ENCODE measurements at places on chromosomes 7 and 10.

GRCh38 chr10:83880252-83880791 lies 259.0 kb upstream of the GHITM start:
- no peak for DNase-seq

DNA sequence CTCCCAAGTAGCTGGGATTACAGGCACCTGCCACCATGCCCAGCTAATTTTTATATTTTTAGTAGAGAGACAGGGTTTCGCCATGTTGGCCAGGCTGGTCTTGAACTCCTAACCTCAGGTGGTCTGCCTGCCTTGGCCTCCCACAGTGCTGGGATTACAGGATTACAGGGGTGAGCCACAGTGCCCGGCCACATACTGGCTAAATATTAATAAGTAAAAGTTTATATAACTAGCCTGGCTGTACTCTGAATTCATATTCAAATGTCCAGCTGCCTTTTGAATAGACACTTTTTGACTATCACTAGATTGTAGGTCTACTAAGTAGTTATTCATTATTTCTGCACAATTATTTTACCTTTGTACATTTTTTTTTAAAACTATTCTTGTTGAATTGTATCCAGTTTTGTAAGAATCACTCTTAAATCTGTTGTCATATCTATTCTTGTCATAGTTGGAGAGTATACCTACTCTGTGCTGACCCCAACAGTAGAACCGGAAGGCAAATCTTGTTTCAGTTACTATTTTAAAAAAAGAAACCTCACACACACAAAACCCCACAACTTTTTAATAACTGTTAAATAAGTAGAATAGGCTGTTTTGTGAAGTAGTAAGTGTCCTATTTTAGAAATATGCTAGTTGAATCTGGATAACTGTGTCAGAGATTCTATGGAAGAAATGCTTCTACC lies 29.6 kb downstream of the MINPP1 start:
- DNase-seq = no peak

- no peak for DNase-seq
These were observed 148.8 kb downstream of the FAM107B start for GRCh38 chr10:14625765-14626525.

DNA sequence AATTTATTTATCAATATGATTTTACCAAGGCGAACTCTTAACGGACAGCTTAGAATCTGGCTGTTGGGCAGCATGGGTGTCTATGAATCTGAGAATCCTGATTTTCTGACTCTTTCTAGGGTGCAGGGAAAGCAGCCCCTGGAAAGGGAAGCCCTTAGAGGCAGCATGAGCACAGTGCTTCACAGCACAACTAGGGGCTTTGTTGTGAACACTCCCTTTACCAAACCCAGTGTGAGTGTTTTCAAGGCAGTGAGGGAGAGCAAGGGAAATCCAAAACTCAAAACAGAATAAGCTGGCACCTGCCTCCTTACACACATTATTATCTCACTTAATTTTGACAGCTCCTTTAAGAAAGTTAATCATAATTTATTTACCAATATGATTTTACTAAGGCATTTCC lies 116.3 kb upstream of the CSTF2T start:
- DNase-seq = no peak

DNA sequence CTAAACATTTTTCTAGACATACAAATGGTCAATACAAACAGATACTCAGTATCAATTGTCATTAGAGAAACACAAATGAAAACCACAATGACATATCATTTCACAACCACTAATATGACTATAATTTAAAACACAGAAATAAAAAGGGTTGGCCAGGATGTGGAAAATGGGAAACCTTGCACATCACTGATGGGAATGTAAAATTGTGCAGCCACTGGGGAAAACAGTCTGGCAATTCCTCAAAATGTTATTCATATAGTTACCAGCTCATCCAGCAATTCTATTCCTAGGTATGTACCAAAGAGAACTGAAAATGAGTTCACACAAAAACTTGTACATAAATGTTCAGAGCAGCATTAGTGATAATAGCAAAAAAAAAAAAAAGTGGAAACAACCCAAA lies 106.1 kb upstream of the LRRTM3 start:
- DNase-seq = no peak

DNA sequence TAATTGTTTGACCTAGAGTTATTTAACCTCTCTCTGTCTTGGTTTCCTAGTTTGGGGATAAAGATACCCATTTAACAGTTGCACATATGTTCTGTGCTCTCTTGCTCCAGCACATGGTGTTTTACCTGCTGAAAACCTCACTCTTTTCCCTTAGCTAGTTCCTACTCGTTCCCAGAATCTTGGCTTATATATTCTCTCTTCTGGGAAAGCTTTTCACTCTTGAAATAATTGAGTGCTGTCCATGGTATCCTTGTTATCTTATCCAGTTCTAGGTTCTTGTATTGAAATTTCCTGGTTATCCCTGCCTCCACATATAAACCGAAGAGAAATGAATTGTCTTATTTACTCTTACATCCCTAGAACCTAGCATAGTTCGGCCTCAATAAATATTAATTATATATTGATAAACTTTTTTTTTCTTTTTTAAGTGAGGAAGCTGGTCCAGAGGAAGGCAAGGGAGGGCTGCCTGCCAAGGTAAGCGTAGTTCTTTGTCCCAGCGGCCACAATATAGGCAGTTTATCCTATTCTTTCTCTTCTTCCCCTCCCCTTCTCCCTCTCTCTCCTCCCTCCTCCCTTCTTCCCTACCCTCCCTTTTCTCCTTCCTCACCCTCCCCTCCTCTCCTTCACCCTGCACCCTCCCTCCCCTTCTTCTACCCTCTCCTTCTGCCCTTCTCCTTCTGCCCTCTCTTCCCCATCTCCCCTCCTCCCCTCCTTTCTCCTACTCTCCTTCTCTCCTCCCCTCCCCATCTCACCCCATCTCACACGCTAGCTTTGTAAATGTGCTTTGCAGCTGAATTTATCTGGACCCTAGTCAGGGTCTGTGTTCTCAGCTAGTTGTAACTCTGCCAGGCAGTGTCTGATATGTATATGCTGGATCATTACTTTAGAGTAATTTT lies 7.9 kb downstream of the WEE2 start:
- DNase-seq = no peak

DNA sequence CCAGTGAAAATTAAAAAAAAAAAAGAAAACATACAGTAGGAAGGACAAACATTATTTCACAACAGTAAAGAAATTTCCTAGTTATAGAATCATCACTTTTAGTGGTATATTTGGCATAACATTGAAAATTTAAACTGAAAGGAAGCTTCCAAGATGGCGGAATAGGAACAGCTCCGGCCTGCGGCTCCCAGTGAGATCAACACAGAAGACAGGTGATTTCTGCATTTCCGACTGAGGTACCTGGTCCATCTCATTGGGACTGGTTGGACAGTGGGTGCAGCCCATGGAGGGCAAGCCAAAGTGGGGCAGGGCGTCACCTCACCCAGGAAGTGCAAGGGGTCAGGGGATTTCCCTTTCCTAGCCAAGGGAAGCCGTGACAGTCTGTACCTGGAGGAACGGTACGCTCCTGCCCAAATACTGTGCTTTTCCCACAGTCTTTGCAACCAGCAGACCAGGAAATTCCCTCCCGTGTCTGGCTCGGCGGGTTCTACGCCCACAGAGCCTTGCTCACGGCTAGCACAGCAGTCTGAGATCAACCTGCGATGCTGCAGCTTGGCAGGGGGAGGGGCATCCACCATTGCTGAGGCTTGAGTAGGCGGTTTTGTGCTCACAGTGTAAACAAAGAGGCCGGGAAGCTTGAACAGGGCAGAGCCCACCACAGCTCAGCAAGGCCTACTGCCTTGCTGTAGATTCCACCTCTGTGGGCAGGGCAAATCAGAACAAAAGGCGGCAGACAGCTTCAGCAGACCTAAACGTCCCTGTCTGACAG lies 19.4 kb downstream of the PON3 start:
- DNase-seq = no peak

- DNase-seq = no peak
These were observed 22.2 kb downstream of the SP4 start for GRCh38 chr7:21450076-21450475.

GRCh38 chr7:1664711-1665548 lies 5.1 kb upstream of the ELFN1 start:
- DNase-seq = peak; percentile 21

GRCh38 chr7:124959676-124960075 lies 30.1 kb upstream of the POT1 start:
- DNase-seq = no peak

GRCh38 chr10:818010-818409 lies 113.5 kb downstream of the LARP4B start:
- DNase-seq = no peak

GRCh38 chr7:158324397-158325360 lies 262.9 kb downstream of the PTPRN2 start:
- DNase-seq = no peak

DNA sequence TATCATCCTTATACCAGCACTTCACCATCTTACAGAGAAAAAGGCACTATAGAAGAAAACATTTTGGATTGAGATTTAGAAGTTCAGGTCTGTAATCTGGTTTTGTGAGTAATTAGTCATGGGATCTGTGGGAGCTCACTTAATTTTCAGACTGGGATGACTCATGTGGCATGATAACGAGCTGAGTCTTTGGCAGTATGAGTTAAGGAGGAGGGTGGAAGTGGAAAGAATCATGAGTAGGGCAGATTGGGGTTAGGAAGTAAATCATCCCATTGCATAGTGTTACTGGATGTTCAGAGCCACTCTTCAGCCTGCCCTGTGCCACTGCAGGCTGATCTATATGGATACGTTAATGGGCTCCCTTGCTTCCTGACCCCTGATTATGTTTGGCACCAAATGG lies 64.9 kb downstream of the ZNF92 start:
- no peak for DNase-seq

DNA sequence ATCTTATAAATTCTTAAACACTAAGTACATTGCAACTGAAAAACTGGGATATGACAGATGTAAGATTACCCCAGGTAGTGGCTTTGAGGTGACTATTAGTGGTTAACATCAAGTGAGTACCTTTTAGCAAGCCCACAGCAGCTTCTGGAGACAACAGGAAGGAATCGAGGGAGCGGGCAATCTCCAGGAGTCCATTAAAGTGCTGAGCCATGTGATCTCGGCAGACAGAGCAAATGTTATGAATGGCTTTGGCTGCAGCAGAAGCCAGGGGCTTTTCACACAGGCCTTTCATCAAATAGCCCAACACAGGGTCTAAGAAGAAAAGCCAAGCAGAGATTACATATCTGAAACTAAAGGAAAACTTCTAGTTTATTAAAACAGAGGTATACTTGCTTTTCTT lies 48.9 kb downstream of the IRF5 start:
- DNase-seq = no peak

- no peak for DNase-seq
These were observed 121.5 kb upstream of the PRR15 start for GRCh38 chr7:29442146-29442545.

- DNase-seq = no peak
These were observed 571.1 kb downstream of the IPMK start for GRCh38 chr10:57696641-57697040.

GRCh38 chr7:69768986-69769595 lies 170.8 kb downstream of the AUTS2 start:
- no peak for DNase-seq

DNA sequence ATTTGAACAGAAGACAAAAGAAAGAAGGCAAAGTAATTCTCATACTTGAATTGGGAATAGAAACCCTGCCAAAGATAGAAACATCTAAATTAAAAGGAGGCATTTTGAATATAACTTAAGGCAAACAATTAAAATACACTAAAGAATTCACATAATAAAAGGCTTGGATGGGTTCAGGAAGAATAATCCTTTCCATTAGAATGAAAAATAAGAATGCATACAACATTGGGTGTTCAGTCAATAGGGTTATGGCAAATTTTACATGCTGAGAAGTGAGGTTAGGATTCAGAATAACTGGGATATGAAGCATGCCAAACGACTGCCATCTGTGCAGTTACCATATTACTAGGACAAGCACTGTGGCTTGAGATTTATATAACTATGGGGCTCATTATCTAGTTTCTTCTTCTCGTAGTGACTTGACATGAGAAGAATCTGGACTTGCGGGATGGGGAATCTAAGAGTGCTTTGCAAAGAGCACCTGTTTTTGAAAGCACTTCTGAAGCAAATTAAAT lies 326.5 kb downstream of the THSD7A start:
- no peak for DNase-seq

GRCh38 chr10:2300231-2300630 lies 562.9 kb upstream of the ADARB2 start:
- no peak for DNase-seq

DNA sequence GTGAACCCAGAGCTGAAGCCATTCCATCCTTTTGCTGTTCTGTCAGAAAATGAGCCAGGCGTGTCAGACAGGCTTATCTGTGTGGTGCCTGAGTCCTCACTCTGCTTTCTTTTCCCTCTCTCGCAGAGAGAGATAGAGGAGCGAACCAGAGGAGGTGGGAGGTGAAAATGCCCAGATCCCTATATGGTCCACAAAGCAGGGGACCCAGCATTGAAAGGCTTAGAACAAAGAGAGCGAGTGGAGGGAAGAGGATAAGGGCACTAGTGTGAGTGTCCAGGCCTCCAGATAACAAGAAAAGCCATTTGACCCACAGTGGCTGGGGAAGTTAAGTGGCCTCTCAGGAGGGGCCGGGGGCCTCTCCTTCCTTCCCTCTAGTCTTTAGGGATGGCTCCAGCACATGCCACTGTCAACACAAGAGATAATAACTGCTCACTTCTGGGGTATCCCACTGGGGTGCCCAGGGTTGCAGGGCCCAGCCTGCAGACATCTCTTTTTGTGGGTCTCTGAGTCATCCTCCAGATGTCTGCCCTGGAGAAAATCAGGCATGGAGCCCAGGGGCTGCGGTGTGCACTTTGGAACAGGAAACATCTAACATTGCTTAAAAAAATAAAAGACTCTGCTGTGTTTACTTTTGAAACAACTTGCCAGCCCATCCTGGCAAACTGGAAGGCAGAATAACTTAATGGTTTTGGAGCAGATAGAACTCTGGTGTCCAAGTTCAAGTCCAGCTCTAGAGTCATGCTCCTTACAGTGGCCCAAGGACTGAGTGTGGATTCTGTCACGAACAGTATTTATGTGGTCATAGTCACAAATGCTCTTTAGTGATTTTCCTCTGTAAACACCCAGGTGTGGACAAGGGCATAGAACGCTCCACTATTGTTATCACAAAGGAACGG lies 189.5 kb downstream of the CXCL12 start:
- no peak for DNase-seq

DNA sequence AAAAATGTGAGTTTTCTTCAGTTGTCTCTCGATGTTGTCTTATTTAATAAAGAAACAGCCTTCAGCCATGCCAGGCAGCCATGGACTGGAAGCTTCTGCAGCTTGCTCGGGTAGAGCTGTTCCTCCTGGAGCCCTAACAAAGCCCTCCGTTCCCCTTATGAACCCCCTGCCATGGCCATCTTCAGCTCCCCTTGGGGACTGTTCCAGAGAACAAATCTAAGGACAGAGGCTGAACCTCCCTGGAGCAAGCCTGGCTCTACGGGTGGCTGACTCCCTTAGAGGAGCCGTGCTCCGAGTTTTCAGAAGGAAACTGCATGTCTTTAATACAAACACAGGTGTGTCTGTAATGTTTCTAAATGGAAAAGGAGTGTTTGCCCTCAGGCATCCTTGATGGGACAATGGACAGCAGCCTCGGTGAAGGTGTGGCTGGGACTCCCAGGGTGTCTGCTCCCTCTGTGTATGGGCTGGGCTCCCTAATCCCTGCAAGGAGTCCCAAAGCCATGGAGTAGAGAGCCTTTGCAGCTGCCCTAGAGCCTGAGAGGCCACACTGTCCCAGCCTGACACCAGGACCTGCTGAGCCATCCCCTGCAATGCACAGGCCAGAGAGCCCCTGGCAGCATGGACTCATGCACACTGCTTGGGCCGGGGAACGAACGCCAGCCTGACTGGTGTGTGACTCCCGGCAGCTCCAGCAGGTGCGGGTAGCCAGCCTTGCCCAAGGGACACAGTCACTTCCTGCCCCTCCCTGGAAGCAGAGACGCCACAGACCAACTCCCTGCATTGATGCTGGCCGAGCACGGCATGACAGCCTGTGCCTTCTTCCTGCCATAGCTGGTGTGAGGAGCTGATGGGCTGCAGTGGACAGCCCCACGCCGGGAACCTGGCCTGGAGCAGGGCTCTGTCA lies 381.8 kb downstream of the TCERG1L start:
- DNase-seq = no peak

Data from activated T-helper 9 cell treated with anti-CD3 and anti-CD28 coated beads, Interleukin-2, amount 50 U/mL, for 16 hours (primary cell).